ENCODE measurements at places on chromosomes 7 and 10.
A peak's percentile ranks its signal among the peaks of the same experiment; 100 is the strongest.

- no peak for DNase-seq
These were observed 11.2 kb downstream of the ZFYVE27 start for GRCh38 chr10:97748116-97748515.

- DNase-seq: no peak
These were observed 32.4 kb downstream of the NKX2-3 start for GRCh38 chr10:99565166-99565565.

DNA sequence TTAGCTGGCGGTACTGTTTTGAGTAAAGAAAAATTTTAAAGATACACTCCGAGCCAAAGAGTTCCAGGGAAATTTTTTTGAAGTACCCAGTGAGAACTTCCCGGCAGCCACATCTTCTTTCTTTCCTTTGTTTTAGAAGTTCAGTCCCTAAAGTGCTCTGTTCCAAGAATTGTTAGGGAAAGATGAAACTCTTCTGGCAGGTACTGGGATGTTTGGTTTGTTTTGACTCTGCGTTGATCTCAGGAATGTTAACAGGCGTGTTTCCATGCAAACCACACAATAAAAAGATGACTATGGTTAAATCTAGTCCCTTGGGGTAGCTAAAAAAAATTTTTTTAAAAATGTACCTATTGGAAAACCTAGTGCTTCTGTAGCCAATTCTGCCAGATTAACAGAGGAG lies 224.7 kb upstream of the PHYHIPL start:
- DNase-seq: no peak

GRCh38 chr7:42493436-42494198 lies 256.6 kb upstream of the GLI3 start:
- DNase-seq: no peak

- no peak for DNase-seq
These were observed 160.7 kb downstream of the ZEB1 start for GRCh38 chr10:31479752-31480151.

DNA sequence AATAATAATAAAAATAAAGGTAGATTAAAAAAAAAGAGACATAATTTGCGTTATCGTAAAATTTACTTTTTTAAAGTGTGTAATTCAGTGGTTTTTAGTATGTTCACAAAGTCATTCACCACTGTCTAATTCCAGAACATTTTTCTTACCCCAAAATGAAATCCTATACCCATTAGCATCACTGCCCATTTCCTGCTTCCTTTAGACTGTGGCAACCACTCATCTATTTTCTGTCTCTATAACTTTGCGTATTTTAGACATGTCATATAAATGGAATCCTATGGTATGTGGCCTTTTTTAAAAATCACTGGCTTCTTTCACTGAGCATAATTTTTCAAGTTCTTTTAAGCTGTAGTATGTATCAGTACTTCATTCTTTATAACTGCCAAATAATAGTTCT lies 53.6 kb downstream of the KAT6B start:
- no peak for DNase-seq

- no peak for DNase-seq
These were observed 19.6 kb downstream of the R3HCC1L start for GRCh38 chr10:98154076-98154475.

DNA sequence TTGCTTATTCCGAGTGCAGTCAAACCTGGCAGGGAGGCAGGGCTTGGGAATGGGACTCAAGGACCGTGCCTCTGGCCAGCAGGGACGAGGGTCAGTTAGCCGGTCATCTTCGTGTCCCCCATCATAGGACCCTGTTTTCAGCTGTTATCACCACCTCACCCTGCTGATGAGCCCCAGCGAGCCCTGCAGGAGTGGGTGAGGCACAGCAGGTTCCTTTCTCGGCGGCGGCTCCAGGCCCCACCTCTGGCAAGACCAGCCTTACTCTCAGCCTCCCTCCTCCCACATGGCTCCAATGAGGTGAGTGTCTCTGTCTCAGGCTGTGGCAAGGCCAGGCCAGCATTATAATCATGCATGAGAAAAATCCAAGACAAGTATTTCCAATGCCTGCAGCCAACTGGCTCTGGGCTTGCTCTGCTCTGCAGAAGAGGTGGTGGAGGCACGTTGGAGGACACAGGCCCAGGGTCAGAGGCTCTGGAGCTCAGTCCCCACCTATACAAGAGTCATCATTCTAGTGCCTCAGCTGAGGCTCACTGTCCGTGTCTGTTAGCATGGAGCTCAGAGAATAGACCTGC lies 15.7 kb downstream of the PKD1L1 start:
- DNase-seq: no peak

GRCh38 chr7:108395426-108395825 lies 60.8 kb downstream of the NRCAM start:
- no peak for DNase-seq

- no peak for DNase-seq
These were observed 81.5 kb upstream of the LRRTM3 start for GRCh38 chr10:66844176-66844942.

- DNase-seq: no peak
These were observed 1.8 kb upstream of the CCDC6 start for GRCh38 chr10:59907918-59908807.

GRCh38 chr10:63173468-63174232 lies 40.5 kb downstream of the NRBF2 start:
- no peak for DNase-seq

DNA sequence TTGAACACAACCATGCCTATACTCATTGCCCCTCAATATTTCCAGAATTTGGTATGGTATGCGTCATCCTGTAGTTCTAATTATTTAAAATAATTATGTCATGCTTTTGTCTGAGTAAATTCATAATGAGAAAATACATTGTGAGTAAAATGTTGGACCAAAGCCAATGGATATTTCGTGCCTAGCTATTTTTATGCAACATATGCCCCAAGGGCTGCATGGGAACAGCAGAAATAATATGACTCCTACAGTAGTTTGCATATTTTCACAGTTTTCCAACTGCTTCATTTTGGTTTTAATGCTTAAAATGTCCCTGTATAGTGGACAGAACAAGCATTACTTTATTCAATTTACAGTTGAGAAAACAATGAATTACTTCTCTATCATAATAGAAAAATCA lies 1115.6 kb upstream of the GHITM start:
- DNase-seq: no peak

GRCh38 chr7:27184337-27185012 lies 557 bp downstream of the HOXA11 start:
- DNase-seq: no peak

DNA sequence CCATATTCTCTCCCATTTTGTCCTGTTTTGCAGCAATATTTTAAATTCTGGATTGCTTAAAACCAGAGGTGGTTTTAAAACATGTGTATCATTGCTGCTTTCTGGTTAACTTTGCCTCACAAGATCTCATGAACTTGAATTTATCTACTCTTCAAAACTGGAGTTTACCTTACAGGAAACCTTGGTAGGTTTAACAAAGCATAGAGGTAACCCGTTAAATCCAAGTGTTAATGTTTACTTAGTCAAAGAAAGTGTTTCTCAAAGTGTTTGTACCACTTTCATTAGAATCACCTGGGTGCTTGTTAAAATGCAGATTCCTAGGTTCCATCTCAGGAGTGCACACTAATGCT lies 44.0 kb upstream of the VDAC2 start:
- no peak for DNase-seq

- DNase-seq: no peak
These were observed 2.5 kb downstream of the P4HA1 start for GRCh38 chr10:73093922-73094850.

GRCh38 chr7:70156057-70156456 lies 557.8 kb downstream of the AUTS2 start:
- no peak for DNase-seq

GRCh38 chr7:73717991-73718405 lies 1.5 kb downstream of the STX1A start:
- DNase-seq: peak; percentile 62

DNA sequence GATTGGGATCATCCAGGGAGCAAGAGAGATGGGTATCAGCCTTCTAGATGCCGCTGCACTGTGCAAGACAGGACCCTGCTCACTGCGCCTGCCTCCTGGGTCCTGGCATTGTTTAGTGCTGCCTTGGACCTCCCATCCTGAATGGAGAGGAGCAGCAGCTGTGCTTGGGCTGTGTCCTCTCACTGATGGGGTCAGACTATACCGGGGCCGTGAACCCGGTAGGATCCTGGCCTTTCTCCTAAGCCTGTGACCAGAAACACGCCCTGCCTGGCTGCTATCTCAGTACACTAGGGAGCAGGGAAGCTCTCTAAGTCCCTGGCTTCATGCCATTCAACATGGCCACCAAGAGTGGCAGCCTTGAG lies 309.4 kb upstream of the ZNF32 start:
- DNase-seq: no peak

DNA sequence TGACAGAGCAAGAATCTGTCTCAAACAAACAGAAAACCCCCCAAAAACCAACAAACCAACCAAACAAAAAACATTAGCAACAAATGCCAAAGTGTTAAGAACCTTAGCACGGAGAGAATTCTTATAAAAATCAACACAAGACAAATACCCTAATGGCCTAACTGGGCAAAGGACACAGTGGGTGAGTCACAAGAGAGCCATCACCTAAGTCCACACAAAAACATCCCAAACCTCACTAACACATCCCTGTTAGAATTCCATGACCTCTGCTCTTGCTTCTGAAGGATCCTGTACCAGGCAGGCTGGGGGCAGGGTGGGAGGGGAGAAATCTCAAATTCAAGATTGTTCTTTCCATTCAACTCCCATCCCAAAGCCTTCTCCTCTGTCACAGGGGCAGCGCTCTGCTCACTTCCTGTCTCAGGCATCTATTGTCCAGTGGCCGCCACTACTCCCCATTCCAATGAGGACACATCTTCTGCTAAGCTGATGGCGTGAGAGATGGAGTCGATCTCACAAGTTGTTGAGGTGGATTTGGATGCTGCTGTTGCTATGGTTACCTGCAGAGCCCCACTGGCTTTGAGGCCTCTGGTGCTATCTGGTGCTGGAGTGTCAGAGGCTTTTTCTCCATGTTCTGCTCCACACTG lies 9.2 kb downstream of the IL15RA start:
- DNase-seq: no peak

DNA sequence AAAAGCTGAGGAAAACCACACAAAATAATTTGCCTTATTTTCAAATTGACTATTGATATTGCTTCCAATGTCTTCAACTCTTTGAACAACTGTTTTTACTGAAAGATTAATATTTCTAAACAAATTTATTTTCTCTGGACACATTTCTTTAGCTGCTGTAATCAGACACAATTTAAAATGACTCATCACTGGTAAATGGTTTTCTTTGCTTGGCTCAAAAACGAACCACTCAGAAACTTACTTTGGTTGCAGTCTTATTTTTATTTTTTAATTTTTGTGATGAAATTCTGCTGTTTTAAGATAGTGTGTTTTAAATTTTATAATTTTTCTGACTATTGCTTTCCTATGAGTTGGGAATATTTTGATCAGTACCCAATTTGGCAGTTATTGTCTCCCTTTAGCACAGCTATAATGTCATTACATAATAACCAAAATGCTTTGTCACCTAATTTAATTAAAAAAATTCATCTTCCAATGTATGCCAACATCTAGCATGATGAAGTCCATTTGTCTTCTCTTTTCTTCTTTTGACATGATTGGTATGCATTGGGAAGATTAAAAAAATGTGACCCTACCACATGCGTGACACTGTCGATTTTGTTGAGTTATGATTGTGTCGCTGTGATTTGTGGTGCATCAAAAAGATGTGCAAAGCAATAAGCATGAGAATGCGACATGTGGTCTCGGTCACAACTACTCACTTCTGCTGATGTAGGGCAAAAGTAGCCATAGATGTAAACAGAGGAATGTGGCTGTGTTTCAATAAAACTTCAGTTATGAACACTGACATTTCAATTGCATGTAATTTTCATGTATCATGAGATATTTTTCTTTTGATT lies 222.3 kb downstream of the SUGCT start:
- DNase-seq: no peak

DNA sequence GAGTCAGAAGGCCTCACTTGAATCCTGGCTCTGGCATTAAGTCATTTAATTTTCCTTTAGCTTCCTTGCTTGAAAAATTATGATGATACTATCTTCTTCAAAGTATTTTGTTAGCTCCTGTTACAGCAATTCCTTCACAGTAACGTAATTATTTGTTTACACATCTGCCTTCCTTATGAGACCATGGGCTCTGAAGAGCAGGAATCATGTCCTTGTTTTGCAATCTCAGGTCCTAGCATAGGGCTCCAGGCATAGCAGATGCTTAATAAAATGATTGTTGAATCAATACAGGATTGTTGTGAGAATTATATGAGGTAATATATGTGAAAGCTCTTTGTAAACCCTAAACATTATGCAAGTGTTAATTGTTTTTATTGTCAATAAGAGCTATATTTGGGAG lies 25.5 kb downstream of the KLHDC10 start:
- no peak for DNase-seq

DNA sequence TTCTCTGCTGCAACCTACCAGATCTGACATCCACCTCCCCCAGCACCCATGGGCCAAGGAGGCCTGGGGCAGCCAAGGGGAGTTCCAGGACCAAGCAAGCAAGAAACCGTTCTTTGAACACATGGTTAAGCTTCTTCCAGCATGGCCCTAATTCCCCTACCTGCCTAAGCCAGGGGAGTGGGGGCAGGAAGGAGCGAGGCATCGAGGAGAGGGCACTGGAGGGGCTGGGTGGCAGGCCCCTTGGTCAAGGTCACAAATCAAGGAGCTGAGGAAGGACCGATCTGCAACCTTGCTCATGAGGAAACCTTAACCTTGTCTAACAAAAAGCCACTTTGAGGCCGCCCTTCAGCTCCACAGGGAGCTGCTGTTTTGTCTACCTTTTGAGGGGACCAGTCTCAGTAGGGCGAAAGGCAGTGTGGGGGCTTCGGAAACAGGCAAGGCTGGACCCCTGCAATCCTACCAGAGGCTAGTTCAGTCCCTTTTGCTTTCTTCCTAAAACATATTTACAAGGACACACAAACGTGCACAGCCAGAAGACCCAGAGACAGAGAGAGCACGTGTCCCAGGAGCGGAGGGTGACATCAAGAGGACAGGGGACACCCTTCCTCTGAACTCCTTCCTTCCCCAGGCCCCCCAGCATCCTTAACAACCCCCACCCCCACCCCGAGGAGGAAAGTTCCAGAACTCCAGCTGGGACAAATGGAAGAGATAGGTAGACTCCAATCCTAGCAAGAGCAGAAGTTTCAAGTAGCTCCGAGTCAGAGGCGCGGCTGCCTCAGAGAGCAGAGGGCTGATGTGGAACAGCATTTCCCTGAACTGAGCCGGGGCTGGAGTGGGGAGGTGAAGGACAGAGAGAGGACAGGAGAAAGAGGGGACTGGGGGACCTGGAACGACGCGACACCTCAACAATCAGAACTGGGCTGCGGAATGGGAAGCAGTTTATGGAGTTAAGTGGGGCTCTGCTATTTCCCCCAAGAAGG lies 28.2 kb downstream of the SPOCK2 start:
- DNase-seq: no peak

DNA sequence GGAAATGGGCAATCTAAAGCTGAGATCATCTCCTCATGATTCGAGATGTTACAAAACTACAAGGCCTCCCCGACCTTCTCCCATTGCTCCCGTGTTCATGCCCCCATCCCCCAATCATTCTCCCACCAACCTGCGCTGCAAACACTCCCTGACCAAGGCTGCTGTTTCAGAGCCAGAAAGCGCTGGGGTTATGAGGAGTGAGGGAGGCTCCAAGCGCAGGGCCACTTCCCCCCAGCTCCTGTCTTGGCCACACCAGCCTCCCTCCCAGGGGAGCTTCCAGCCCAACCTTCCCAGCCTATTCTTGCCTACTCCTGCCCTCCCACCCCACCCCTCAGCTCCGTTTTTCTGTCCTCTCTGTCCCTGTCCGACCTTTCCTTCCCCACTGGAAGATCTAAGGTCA lies 14.7 kb upstream of the NODAL start:
- DNase-seq: no peak

All from stimulated activated CD8-positive, alpha-beta memory T cell treated with anti-CD3 and anti-CD28 coated beads, Interleukin-4, amount 100 ng/mL, for 1 hour (primary cell).